ENCODE measurements at places on chromosomes 12 and 14. TPM values are rescaled to one million over a fixed set of nuclear protein-coding genes. Genes with fewer than 3 reads are reported as not detected.

GRCh38 chr12:107372229-107372658 is 278.9 kb upstream of the CRY1 start:
- no peaks in the 10 kb centered on the region for H3K36me3 ChIP-seq
- H3K4me1 ChIP-seq, result 0 out of 2 replicates have a peak, but pooled peaks cover 3% of the 10 kb centered on the region
- no peak overlapping the region for H3K27ac ChIP-seq
- no peak overlapping the region for H3K4me3 ChIP-seq
- H3K27me3 ChIP-seq, result no peaks in the 10 kb centered on the region
- DNase-seq, result no peak

DNA sequence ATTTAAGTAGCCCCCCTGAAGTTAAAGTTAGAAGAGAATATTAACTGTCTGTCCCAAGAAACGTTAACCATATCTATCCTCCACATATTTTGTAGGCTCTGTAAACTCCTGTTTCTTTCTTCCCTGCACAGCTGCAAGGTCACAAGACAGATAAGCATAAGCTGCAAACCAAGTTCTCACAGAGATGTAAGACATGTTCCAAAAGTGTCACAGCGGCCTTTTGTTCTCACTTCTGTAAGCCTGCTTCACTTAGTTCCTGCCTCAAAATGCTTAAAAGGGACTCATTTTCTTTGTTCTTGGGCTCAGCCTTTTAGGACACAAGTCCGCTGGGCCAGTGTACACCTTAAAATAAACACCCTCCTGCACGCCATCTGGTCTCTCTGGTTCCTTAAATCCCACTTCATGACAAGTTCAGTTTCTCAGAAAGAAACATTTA is 3.2 kb downstream of the RNASE1 start:
- no peaks in the 10 kb centered on the region for H3K36me3 ChIP-seq
- no peak overlapping the region for H3K4me3 ChIP-seq
- H3K4me1 ChIP-seq, result peaks cover 26% of the 10 kb centered on the region
- no peak overlapping the region for H3K27ac ChIP-seq
- DNase-seq, result no peak

The CLEC1B gene
- not detected for total RNA-seq

The ZNF740 gene
- 29.0 TPM for total RNA-seq
